Hematopoietic multipotent progenitor cell treated with erythropoietin and hydrocortisone succinate and interleukin-3 and kit ligand, for 8 days (in vitro differentiated cells): ENCODE measurements at places on chromosomes 1 and 21.

GRCh38 chr1:81738875-81739274 lies 61.9 kb upstream of the ADGRL2 start:
- no peak for DNase-seq

GRCh38 chr1:155913969-155914757 lies 3.0 kb upstream of the RIT1 start:
- no peak for DNase-seq

DNA sequence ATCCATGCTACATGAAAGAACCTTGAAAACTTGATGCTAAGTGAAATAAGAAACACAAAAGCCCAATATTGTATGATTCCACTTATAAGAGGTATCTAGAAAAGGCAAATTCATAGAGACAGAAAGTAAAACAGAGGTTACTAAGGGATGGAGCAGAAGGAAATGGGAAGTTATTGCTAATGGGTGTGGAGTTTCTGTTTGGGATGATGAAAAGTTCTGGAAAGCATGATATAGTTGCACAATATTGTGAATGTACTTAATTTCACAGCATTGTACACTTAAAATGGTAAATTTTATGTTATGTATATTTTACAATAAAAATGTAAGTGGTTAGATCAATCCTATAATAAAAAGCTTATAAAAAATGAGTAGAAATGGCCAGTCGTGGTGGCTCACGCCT lies 1.6 kb upstream of the NECAP2 start:
- no peak for DNase-seq

DNA sequence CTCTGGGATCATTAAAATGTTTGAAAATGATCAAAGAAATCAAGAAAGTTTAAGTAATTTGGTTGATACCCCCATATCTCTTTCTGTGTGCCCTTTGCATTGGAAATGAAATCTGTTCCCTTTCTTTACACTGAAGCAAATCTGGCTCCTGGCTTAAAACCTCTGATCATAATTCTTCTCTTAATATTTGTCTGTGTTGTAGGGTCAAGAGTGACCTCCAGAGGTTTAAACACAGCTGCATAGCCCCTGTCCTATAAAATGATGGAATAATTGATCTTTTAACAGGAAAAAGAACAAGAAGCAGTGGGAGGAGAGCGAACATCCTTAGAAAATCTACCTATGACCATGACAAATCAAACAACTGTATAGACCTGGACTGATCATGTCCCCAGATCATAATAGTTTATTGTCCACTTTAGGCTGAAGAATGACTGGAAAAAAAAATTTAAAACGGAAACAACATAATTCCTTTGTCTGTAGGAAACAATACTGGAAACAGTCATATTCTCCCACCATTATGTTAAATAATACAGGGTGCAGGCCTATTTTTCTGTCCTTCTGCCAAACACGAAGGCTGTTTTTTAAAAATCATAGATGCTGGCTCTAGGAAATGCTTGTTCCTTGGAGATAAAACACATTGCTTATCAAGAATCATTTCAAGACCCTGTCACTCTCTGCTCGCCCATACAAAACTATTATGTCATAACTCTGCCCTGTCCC lies 184.3 kb downstream of the NEGR1 start:
- DNase-seq, result no peak

DNA sequence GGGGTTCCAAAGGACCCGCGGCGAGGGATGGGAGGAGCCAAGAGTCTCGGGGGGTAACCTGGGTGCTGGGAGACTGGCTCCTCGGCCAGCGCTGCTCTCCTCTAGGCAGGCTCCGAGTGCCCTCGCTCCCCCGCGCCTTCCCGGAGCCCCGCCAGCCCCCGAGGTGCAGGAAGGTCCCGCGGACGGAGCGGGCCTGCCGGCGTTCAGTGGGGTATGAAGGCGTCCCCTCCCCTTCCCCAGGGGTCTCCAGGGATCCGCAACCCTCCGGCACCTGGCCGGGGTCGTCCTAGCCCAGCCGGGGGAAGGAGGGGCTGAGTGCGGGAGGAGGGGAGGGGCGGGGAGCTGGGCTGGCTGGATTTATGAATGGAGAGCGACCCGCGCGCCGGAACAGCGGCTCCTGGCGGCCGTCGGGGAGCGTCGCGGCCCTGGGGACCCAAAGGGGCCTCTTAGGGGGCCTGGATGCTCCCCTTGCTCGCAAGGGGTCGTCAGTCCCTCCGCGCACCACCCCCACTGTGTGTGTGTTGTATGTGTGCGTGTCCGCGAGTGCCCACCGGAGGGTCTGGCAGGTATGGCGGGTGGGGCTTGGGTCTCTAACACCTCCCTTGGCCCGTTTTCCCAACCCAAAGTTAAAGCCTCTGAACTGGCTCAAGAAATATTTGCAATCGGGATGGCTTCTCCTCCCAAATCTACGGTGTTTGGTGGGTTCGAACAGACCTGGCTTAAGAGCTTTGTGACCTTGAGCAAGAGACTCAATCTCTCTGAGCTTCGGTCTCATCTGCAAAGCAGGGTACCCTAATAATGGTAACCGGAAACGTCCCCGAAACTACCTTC lies 642 bp downstream of the HCRTR1 start:
- no peak for DNase-seq

DNA sequence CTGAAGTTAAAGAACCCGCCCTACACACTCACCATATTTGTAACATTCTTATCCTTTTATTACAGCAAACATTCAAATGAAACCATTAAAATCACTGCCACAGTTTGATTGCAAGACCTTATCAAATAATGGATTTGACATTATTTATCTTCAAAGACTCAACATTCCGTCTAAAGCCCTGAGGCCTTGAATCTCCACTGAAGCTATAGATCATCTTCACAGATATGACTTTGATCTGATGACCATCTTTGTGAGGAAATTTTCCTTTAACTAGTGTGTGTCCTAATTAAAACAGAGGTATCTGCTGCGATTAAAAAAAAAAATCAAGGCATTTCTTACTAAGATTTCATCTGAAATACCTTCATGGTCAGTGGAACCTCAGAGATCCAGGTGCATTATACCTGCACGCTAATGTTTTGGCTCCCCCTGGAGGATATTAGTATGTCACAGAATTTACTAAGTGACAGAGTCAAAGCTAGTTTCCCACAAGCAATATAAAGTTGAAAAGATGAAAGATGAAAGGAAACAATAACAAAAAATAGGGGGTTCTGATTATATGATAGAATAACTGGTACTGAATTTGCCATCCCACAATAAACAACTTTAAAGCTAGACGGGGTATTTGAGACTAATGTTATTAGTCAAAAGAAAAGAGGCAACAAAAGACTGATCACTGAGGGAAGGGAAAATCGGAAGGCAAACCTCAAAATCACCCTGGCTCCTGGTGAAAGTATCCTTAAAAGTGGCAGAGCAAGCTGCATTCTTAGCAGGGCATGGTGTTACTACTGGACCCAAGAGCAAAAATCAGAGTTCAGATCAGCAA lies 923.4 kb downstream of the NCAM2 start:
- DNase-seq, result peak; percentile 9

- peak; percentile 46 for DNase-seq
These were observed at the start of gene CR1 for GRCh38 chr1:207495801-207496792. TSS of gene CR1 (plus strand) at chr1:207496157. CDS start at chr1:207496268, 111 bp downstream.

- DNase-seq, result no peak
These were observed 27.5 kb downstream of the RGS8 start for GRCh38 chr1:182656842-182657397.

DNA sequence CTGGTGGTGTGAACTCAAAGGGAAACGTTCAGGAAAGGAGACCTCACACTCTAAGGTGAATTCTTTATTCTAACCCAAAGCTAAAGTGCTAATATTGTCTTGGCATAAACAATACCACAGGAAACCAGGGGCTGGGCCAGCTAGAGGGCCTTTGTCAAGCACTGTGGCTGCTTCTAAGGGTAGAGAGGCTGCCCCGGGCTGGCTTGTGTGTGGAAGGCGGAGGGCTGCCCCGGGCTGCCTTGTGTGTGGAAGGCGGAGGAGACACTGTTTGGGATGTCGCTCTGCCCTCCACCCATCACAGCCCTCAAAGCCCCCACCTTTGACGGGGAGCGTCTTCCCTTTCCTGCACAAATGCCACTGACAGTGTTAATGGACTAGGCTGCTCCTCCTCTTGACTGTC lies 216.8 kb downstream of the TOMM20 start:
- no peak for DNase-seq

DNA sequence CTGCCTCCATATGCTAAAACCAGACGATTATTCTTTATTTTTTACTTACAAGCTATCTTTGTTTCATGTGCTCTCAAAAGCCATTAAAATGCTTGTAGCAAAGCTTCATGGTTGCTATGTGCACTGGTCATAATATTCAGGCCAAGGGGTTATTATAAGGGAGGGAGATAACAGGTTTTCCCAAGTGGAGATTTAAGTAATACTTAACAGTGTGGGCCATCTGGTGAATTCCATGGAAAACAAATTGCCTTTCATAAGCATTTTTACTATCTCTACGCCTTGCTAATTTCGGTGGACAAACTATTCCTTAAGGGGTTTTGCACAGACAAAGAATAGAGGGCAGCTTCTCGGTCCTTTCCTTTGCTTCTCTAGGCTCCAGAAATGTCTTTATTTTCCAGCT lies 137.8 kb downstream of the NUF2 start:
- no peak for DNase-seq

DNA sequence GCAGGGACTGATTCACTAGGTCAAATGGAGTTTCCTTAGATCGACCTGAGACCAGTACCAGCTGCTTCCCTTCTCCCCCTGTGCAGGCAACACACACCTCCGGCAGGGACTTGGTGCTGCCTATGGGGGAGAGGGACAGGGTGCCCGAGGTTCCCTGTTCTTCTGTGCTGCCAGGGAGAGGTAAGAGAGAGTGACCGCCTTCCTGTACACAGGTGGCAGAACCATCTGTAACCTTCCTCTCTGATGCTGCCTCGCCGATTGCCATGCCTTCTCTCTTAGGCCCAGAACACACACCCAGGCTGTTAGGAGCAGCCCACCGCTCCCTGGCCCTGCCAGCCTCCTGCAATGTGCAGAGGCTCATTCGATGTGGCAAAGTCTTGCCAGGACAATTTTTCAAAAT lies 9.3 kb downstream of the MYOC start:
- DNase-seq, result no peak

DNA sequence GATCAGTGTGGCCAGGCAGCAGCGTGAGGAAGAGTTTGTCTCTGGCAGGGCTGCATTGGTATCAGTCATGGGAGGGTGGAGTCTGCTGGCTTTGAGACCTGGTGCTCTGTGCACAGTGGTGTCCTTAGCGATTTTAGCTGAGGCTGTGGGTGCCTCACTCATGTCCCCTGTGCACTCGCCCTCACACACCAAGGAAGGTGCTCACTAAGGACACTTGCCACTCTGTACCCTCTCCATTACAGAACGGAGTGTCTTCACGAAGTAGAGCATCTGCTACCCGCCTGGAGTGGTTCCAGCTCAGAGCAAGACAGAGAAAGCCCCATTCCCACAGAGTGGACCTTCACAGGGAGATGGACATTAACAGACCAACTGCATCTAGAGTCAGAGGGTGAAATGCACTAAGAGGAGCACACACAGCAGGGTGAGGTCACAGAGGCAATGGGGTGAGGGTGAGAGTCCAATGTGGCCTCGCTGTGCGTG lies 117.9 kb downstream of the MATN1 start:
- no peak for DNase-seq

- DNase-seq, result no peak
These were observed 91.9 kb downstream of the LEPR start for GRCh38 chr1:65512383-65512782.

DNA sequence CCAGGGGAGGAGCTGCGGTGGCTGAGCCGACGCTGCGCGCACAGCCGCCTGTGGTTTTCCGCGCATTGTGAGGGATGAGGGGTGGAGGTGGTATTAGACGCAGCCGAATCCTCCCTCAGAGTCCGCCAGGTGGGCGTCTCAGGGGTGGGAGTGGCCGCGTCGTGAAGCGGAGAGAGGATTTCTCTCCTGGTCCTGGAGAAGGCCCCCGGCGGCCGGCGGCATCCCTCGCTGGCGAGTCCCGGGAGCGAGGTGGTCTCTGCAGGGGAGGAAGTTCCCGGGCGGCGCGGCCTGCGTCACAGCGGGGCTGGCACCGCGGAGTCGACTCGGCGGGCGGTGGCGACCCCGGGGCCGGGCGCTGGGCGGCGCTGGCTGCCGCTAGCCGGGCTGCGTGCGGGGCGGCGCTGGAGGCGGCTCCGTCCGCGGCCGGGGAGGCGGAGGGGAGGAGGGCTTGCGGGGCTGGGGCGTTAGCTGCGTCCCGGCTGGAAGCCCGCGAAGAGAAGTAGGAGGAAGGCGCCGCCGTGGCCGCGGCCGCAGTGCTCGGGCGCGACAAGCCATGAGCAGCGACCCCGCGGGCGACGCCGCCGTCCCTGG lies at the start of gene LRRC8C:
Gene LRRC8C (plus strand): TSS at position 464 of the 591 bp plus-strand sequence. CDS start 53,354 bp downstream, outside the sequence.
- peak; percentile 72 for DNase-seq

DNA sequence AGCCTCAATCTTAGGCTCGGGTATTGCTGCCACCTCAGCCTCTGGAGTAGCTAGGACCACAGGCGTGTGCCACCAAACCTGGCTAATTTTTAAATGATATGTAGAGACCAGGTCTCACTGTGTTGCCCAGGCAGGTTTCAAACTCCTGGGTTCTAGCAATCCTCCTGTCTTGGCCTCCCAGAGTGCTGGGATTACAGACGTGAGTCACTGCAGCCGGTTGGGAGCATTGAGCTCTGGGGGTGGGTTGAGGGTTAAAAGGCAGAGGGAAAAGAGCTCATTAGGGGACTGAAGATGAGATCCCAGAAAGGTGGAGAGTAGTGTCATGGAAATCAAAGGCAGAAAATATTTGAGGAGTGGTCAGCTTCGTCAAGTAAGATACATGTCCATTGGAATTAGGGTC lies 7.1 kb downstream of the RAD54L start:
- DNase-seq, result no peak

- no peak for DNase-seq
These were observed 2.5 kb upstream of the TNFRSF18 start for GRCh38 chr1:1208713-1209433.

DNA sequence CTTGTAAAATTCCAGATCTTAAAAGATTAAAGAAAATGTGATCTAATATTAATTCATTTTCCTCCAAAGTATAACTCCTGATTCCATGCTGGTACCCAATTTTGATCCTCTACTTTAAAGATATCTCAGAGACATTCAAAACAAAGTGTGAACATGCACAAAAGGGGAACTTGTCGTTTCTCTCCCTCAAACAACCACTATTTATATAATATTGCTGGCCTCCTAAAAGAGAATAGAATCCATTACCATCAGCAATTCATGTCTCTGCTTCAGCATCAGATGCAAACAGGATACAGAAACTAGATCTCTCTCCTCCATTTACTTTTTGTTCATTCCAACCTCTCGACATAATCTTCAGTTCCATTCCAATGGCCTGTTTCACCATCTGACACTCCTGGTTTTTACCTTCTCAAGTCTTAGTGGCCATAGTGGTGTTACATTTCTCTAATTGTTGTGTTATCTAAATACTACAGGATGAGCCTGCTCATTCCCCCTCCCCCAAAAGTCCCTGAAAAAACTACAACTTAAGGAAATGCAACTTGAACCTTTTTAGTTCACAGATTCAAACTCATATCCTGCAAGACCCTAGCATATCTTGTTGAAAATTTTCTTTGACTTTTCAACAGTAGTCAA lies 4.1 kb downstream of the NRIP1 start:
- no peak for DNase-seq

- DNase-seq, result no peak
These were observed 124.2 kb downstream of the AKT3 start for GRCh38 chr1:243725846-243726245.

DNA sequence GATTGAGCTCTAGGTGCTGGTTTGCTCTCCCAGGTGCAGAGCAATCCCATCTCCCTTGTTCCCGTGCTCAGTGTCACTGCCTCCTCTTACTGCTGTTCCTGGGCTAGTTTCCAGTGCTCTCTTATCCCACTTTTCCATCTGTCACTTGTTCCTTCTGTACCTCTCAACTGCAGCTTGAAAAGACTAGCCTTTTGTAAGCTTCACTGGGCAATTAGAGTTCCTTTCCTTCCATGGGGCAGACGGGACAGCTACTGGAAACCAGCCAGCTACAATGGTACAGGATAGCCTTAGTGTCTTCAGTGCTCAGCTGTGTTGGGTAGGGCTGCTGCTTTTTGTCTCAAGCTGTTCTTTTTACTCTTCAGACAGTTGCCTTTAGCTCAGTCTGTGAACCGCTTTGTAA lies 31.6 kb downstream of the AGT start:
- no peak for DNase-seq
